ENCODE measurements at places on chromosomes 2 and 18. TPM values are rescaled to one million over a fixed set of nuclear protein-coding genes. Genes with fewer than 3 reads are reported as not detected.

Gene LDAH
- total RNA-seq: 9.1 TPM

Gene DPYSL5
- total RNA-seq: 0.74 TPM

DNA sequence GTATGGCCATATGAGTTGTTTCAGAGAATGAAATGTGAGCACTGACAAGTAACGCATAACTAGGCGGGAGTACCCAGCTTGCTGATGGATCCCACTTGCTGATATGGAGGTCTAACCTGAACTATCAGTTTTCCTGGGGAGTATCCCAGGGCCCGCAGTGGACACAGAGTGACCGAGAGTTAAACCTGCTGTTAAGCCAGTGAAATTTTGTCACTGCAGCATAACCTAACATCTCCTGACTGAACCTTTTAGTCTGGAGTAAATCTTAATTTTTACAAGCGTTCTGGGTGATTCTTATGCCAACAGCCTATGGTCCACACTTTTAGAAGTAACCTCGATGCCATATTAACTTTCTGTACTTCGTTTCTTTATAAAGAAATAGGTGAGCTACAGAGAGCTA lies 54.4 kb downstream of the TGFA start:
- no peak for DNase-seq

DNA sequence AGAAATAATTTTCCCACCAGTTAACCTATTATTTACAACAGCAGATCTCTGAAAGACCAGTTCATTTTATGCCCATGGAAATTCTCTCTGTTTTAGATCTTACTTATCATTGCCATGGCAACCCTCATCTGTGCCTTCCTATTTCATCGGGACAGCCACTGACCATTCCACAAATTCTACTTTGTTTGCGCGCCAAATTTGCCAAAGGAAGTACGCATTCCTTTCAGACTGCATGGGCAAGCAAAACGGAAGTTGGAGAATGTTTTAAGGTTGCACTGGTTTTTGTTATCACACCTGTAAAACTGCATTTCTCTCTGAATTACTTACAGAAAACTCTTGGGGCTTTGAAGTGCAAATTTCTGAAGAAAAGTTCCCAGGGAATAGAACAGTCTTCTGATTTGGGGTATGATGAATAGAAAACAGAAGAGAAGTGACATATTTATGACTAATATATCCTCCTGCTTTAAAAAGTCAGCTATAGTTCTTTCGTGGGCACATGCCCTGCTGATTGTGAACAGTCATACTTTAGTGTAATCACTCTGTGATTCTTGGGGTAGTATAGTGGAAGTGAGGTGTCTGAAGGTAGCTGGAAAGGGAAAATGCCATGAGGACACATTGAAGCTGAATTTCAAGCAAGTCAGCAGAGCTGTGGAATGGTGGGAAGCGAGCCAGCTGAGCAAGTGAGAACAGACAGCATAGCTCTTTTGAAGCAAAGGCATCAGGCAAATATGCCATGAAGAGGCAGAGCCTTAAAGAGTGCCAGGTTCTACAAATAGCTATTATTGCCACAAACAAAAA lies 20.9 kb downstream of the NETO1 start:
- no peak for DNase-seq

Gene TMEM150A
- 22.6 TPM for total RNA-seq

All from vagina (tissue), 2 donors.